ENCODE measurements at places on chromosomes 5 and 9.

DNA sequence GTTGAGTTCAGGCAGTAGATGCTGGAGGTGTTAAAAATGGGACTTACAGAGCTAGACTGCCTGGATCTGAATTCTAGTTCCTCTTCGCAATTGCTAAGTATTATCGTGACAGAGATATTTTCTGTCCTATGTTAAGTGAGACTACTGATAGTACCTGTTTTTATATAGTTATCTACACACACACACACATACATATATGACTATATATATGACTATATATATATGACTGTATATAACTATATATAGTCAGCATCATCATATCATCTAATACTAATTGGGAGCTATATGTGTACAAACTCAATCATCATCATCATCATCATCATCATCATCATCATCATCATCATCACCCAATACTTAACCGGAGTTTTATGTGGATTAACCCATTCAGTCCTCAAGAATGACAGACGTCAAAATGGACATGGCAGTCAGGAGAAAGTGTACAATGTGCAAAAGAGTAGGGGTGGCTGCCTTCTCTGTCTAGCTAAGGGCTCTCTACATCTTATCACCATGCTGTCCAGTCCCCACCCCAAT, 7.3 kb downstream of the PIK3R1 start:
- no peak for DNase-seq

- no peak for DNase-seq
These were observed 159.9 kb downstream of the FANCC start for GRCh38 chr9:95157481-95158151.

DNA sequence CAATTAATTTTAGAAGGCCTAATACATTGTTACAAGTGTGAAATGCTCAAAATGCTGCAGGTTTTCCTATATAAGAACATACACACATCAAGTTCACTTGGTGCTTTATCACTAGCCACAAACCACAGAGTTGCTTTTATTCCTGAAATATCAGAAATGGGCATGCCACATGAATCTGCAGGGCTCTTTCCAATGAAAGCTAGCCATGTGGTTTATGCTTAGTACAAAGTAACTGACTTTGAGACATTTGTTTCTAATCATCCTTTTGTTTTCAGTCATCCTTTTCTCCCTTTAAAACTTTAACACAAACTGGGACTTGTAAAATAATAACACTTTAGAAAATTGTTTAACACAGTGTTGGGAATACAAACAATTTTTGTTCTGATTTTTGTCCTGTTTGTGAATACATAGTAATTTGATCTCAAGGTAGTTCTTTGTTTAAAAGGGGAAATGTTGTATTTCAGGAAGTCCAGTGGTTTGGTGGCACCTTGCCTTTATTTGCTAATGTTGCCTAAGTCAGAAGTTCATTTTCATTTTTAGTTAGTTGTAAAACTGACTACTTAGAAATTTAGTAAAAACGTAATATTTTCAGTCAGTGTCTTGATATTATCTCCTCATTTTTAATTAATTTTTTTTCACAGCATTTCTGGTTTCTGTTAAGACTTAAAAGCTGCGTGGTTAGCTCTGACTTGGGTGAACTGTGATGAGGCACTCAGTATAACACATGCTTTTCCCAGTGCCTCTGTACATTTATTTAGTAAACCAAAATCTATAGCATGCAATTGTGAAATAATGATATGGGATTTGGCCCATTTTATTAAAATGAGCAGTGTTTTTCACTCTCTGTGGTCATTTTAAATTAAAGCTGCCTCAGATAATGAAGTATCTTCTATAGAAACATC, 18.6 kb downstream of the PRDM6 start:
- DNase-seq = no peak

GRCh38 chr5:151101151-151101550, 20.3 kb upstream of the TNIP1 start:
- no peak for DNase-seq

DNA sequence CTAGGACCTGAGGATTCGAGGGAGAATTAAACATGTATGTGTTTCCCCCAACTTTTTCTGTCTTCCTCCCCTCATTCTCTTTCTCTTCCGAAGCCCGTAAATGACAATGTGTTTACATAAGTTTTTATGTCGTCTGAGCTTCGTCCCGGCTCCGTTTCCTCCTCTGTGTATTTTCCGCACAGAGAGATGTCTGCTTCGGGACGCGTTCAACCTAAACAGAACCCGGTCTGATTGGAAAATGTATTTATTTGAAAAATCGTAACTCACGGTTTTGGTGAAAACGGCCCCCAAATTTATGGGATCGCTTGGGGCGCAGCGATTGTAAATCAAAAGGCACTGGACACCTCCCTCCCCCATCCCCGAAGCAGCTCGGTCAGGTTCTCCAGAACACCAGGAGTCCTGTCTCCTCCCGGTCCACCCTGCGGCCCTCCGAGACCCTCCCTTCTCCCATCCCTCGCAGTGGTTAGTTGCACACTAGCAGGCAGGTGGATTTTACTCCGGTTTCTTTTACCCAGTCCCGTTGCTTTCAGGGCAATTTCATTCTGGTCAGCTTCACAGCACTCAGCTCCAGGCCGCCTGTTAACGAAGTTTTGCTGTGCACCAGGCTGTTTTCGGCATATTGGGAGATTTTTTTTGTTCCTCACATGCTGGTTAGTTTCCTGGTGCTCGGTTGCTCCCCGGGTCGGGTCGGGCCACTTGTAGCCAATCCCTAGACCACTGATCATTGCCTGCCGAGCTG, 5.8 kb upstream of the HAND1 start:
- no peak for DNase-seq

DNA sequence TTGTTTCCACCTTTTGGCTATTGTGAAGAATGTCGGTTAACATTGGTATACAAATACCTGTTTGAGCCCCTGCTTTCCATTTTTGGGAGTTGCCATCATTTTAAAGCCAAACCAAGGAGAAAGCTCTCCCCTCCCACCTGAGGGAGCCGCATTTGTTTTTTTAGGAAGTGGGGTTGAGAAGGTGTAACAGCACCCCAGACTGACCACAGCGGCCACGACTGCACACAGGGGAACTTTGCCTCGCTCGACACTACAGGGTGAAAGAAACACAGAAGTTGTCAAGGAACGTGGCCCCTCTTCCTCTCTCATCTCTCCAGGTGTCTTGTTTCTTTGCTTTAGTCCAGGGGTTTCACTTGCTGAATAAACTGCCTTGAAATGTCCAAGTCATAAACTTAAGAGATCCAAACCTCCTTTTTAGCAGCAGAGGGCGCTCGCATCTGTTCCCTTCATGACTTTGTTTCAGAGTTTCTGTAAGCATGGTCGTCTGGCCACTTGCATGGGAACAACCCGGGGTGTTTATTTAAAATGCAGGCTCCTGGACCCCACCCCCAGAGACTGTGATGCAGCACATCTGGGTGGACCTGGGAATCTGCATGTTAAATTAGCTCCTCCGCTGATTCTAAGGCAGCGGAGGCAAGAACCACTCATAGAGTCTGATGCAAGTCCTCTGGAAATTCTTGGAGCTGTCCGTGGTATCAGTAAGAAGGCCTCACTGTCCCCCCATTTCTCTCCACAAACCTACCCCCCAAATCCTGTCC, 2.1 kb upstream of the TTLL11 start:
- no peak for DNase-seq

DNA sequence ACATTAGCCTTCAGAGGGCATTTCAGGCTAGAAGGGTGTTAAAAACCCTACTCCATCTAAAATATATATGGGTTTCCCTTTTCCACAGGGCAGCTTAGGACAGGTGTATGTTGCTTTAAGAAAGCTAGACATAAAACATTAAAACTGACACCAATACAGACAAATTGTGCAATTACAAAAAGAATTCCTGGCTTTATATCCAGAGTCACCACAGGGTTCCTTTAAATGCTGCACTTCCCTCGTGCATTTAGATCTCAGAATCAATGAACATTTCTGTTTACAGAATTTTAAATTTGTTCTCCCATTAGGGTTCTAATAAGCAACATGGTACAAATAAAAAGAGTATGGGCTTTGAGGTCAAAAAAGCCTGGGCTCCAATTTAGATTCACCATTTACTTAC, 170.2 kb downstream of the MAPKAP1 start:
- DNase-seq = no peak

DNA sequence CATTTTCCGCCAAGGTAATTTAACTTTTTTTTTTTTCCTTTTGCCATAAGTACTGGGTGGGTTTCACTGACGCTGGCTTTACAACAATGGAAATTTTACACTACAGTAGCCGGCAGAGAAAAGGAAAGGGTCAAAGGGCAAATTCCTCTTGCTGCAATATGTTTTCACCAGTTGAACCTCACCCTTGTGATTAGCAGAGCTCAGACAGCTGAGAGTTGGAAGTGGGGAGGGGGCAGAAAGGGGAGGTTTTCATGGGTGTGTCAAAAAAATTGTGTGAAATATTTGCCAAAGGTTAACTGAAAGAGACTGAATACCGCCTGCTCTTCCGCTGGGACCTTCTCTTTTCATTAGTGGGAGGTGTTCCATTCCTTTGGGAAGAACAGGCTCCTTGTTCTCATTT, 296.9 kb downstream of the ADAMTS6 start:
- no peak for DNase-seq

DNA sequence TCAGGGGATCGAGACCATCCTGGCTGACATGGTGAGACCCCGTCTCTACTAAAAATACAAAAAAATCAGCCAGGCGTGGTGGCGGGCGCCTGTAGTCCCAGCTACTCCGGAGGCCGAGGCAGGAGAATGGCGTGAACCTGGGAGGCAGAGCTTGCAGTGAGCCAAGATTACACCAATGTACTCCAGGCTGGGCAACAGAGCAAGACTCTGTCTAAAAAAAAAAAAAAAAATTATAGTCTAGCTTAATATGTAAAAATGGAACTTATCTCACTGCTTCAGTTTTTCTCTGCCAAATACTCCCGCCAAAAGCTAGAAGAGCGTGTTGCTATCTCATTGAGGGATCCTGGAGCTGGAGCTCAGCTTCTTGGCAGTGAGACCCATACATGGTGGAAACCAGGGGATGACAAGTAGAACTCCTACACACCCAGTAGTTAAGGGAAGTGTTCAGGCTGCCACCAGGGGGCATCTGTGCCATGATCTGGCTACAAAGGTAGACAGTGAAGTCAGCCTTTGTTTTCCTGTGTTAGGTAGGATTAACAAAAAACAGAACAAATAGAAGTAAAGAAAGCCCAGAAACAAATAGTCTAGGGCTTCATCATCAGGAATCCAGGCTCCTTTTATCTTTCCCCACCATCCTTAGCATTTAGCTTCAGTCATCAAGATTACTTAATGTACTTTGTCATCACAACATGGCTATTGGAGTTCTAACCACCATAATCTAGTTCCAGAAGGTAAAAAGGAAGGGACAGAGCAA, 33.6 kb upstream of the GLIPR2 start:
- DNase-seq = peak; percentile 78

- DNase-seq = no peak
These were observed 348.4 kb upstream of the FTMT start for GRCh38 chr5:121503111-121503840.

- no peak for DNase-seq
These were observed 67.5 kb downstream of the ZNF462 start for GRCh38 chr9:106930477-106930876.

- no peak for DNase-seq
These were observed 37.6 kb downstream of the C9orf57 start for GRCh38 chr9:72022841-72023240.

DNA sequence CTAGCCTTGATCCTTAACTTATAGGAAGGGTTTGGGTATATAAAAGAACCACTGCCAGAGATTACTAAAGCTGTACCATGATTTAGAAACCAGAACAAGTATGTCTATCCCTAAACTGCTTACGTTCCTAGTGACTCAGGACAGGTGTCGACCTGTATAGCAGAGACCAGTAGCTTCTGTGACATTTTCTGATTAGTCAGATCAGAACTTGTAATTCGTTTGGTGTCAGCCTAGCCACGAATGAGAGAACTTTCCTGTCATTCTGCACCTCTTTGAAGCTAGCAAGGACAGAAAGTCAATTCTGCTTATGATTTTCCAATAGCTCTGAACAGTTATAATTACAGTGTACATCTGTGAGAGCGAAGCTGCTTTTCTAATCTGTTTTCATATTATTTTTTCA, 39.5 kb downstream of the PRKACG start:
- no peak for DNase-seq

DNA sequence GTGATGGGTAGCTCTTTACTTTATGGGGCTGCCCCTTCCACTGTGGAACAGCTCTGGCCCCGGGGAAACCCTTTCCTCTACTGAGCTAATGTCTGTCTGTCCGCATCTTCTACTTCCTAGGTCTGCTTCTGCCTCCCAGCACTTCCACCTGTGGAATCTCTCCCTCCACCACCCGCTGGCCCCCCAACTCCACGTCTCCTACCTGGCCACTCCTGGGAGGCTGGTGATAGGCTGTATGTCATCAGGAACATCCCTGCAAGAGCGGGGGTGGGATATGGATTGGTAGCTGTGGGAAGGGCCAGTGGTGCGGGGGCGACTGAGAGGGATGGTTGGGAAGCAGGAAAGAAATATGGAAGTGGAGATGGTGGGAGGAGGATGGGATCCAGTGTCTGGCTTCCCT, 9.2 kb downstream of the ALAD start:
- DNase-seq = no peak

GRCh38 chr9:6929441-6930215, 171.9 kb downstream of the KDM4C start:
- no peak for DNase-seq

GRCh38 chr9:124812441-124812876, 35.5 kb downstream of the OLFML2A start:
- DNase-seq = no peak

DNA sequence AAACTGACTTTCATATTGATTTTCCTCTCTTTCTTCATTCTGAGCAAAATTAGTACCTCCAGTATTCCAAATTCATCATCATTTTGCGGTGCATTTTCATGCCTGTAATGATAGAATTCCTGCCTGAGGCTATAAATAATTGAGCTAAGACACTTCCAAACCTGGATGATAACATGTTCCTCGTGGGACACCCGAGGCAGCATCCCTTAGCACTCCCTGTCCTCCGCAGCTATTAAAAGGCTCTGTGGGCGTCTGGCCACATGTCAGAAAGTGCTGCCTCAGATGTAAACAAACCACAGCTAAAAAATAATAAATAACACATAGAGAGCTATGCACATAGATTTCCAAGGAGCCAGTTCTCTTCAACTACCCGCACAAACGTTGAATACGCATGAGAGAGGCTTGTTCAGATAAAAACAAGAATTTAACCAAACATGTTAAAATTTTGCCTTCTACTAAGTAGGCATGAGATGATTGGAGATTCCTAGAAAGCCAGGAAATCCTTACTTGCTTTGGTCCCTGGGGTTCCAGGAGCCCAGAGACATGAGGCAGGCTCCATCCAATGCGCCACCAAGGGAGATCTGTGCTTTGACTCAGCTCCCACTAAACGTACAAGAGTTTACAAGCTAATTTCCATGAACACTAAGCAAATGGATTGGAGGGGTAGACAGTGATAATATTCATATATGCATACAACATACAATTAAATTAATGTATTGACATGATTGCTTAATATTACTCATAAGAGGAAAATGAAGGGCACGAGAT, 82.7 kb downstream of the SHC3 start:
- no peak for DNase-seq
